ENCODE measurements at places on chromosomes 1 and 21.
A peak's percentile ranks its signal among the peaks of the same experiment; 100 is the strongest.

DNA sequence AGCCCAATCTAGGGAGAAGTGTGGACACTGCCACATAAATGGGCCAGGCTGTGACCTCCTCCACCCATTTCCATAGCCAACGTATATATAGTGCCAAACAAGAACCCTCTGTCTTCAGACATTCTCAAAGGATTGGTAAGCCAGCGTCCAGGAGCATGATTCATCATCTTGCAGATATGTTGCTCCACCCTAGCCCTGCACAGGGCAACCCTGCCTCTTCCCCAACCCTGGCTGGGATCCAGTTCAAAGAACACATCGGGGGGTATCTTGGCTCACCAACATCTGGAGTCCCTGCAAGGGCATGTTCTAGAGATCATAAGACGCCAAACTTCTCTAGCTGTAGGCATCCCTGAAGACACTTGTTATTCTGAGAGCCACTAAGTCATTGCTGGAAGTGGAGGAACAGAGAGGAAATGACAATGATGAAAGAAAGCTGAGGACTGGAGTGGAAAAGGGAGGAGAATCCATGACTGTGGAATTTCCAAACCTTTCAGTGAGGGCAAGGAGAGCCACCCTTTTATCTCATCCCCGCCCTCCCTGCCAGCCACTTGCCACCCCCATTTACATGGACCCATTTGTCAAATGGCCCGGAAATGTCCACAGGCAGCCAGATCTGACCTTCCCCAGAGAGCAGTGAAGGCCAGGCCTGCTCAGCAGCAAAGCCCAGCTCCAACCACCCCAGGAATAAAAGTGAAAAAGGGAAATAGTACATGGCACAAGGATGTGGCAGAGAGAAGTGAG, 144.1 kb upstream of the CTTNBP2NL start:
- peak; percentile 62 for DNase-seq

GRCh38 chr21:27078915-27079314, 112.0 kb upstream of the ADAMTS5 start:
- DNase-seq: no peak

GRCh38 chr1:19635646-19636045, 8.5 kb upstream of the NBL1 start:
- DNase-seq: no peak

DNA sequence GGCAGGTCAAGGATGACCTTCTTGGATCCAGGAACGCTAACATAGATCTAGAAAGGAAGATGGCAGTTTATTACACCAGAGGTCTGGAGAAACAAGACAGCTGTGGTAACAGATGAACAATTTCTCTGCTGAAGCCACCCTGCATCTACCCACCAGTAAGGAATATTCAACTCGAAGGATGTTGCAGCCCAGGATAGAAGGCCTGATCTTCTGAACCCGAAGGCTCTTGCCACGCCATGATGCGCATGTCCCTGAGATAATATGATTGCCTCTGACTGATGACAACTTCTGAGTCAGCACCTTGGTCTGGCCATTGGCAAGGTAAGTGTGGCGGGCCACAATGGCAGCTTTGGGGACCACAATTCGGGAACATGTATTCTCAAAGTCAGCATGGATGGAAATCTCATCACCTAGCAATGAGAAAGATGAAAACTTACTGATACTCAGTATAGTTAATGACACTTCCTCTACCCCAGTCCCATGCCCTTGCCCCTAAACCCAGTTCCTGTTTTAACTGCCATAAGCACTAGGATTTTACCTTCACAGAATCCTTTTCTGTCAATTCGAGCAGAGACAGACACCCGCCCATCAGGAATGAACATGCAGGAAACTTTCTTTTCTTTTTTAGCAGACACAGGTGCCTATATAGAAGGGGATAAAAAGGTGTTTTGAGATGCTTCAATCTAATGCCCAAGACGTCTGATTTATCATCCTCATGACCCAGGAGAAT, 1.8 kb downstream of the TXNIP start:
- DNase-seq: no peak

- no peak for DNase-seq
Observed at GRCh38 chr1:45246760-45247159, 40.4 kb upstream of the ZSWIM5 start.
